Endodermal cell (in vitro differentiated cells): ENCODE measurements at places on chromosomes 13 and 19.

DNA sequence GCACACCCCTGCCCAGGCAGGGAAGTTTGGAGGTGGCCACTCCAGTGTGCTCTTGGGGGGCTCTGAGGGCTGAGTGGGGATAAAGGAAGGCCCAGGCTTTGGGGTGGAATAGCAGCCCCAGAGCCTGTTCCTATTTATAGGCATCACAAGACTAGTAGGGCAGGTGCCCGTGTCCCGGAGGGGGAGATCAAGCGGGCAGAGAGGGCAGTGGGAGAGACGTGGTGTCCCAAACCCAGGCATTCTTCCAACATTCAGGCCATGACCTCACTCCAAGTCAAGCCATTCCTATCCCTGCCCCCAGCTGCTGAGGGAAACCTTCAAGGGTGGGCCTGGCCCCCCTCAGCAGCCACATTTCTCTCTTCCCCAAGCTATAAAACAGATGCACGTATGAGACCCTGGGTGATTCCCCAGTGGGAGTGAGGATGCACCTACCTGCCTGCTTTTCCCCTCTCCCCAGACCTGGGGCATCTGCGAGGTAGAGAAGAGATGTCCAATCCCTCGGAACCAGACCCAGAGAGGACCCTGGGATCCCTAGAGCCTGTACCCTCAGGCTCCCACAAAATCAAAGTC lies 3.9 kb downstream of the WIZ start:
- DNase-seq, result no peak

DNA sequence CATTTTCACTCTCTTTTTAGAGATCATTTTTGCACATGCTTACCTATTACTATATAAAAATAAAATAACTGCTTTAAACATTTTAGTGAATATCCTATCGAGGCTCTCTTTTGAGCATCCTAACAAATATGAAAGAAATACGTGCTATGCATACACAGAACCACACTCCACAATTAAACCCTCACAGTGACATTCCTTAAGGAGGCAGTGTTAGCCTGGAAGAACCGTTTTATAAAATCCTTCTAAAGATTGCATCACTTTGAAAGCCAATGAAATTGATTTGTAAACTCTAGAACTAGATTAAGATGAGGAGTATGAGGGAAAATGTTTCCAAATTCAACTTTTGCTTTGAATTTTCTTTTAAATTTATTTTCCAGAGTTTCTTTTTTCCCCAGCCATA lies 11.1 kb upstream of the ENOX1 start:
- no peak for DNase-seq

GRCh38 chr19:55131421-55131820 lies 14.0 kb upstream of the PPP1R12C start:
- DNase-seq, result no peak

- DNase-seq, result no peak
These were observed 341.3 kb downstream of the SPRY2 start for GRCh38 chr13:79999601-80000000.

GRCh38 chr19:33432446-33433170 lies 59.1 kb downstream of the CEBPG start:
- no peak for DNase-seq

GRCh38 chr13:82370316-82370715 lies 1512.0 kb downstream of the SLITRK1 start:
- no peak for DNase-seq

DNA sequence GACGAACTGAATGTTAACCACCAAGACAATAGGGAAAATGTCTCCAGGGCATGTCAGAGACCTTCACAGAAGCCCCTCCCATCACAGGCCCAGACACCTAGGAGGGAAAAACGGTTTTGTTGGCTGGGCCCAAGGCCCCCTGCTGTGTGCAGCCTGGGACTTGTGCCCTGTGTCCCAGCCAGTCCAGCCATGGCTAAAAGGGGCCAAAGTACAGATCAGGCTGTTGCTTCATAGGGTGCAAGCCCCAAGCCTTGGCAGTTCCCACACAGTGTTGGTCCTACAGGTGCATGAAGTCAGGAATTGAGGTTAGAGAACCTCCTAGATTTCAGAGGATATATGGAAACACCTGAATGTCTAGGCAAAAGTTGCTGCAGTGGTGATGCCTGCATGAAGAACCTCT lies 428.7 kb downstream of the SUCLA2 start:
- no peak for DNase-seq

GRCh38 chr13:114078461-114079451 lies 53.7 kb downstream of the RASA3 start:
- peak; percentile 49 for DNase-seq

GRCh38 chr13:74586847-74587246 lies 452.6 kb upstream of the KLF12 start:
- DNase-seq, result no peak

DNA sequence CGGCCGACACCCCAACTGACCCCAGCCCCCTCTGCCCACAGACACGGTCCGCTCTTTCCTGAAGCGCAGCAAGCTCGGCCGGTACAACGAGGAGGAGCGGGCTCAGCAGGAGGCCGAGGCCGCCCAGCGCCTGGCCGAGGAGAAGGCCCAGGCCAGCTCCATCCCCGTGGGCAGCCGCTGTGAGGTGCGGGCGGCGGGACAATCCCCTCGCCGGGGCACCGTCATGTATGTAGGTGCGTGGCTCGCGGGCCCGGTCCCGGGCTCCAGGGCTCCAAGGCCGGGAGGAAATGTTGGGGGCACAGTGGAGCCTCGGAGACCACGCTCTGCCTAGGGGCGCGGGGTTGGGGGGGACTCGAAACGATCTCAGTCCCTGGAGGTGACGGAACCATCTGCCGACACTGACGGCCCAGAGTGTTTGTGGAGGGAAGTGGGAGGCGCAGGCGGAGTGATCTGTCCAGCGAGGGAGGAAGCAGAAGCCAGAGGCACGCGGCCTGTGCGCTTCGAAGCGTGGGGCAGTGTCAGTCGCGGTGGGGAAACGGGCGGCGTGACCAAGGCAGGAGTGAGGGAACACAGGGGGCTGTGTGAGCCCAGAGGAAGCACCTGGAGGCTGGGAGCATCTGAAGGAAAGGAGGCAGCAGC lies 6.3 kb downstream of the TBCB start:
- DNase-seq, result no peak

DNA sequence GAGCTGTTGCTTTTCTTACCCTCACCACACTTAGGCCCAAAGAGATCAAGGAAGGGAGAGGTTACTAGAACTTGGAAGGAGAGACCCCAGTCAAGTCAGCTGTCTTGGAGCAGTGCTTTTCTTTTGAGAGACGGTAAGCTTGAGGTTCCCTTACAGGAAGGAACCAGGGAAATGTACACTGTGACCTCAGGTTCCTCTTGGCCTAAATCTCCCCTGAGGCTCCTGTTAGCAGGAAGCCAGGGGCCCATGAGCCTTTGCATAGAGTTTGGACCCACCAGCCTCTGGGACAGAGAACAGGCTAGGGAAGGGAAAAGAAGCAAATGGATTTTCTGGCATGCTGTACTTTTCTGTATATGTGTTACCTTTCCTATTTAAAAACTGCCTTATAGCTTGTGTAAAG lies 5.9 kb upstream of the GPR18 start:
- no peak for DNase-seq

DNA sequence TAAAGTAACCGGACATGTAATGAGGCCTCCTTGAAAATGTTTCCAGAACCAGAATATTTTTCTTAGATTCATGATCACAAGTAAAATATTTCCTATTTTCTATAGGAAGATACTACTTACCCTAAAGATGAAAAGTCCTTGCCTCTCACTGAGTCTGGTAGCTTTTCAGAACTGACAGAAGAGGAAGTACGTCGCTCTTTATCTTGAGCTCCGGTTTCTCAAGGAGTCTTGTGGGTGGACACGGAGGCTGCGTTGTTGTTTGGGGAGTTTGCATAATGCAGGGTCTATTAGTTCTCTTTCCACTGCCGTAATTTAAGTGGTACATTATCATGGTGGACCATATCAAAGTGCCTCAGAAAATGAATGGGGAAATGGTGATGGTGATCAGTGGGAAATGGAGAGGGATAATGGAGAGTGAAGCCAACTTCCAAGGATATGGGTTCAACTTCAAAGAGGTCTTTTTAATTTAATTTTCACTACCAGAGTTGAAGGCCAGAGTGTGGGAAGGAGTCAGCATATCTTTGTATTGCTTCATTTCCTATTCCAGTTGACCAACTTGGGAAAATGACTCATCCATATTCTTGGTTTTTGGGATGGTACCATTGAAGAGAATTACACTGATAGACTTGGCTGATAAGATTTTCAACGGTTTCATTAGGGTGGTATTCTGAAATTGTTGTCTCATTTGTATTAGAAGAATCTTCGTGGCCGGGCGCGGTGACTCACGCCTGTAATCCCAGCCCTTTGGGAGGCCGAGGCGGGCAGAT lies 23.4 kb downstream of the MBD3L2B start:
- DNase-seq, result no peak

DNA sequence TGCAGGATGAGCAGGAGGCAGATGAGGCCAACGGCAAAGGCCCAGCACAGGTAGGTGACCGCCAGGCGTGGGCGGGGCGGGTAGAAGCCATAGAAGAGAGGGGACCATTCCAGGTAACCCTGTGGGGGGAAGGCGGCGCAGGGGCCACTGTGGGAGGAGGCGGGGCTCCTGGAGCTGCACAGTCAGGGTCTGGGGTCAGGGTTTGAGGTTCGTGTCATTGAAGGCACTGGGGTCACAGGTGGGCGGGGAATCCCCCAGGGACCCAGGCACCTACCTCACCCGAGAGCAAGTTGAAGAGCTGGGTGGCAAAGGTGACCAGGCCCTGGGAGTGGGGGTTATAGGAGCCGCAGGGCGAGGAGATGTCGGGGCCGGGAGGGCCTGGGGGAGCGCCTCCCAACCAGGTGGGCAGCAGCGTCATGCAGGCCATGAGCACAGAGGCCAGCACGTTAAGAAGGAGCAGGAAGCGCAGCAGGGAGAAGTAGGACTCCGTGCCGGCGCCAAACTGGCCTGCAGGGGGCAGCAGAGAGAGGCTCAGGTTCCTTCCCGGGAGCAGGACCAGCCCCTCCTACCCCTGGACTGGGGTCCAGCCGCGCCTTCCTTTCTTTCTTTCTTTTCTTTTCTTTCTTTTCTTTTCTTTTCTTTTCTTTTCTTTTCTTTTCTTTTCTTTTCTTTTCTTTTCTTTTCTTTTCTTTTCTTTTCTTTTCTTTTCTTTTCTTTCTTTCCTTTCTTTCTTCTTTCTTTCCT lies 4.6 kb downstream of the TMC4 start:
- DNase-seq, result peak; percentile 99

- DNase-seq, result no peak
These were observed 1190.3 kb downstream of the EFNB2 start for GRCh38 chr13:105345131-105345530.

DNA sequence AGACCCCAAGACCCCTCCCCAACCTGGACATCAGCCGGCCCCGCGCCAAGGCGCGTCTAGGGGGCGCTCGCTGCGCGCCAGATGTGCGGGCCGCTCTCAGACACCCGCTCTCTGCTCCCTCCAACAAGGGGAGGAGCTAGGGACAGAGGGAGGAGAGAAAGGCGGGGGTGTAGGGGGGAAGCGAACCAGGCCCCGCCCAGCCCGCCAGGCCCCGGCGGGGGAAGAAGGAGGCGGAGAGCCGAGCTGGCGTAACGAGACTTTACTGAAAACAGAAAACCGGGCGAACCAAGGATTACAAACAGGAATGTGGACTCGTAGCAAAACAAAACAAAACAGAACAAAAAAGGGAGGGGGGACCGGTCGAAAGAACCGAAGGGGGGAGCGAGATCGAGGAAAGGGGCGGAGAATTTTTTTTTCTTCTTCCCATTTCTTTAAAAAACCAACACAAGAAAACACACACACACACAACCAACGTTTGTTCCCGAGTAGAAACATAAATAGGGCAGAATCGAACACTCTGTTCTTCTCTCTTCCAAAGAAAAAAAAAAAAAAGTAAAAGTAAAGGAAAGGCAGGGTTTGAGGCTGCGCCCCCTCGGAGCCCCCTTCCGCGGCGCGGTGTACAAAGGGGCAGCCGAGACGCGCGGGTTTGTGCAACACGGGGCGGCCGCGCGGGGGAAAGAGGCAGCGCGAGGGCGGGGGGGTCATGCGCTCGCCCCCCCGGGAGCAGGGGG lies 1.7 kb downstream of the JUND start:
- DNase-seq, result peak; percentile 97

GRCh38 chr19:2984215-2984528 lies 6.8 kb downstream of the TLE6 start:
- peak; percentile 97 for DNase-seq

- no peak for DNase-seq
These were observed 141.6 kb downstream of the KATNAL1 start for GRCh38 chr13:30165796-30166195.

- no peak for DNase-seq
These were observed 56.0 kb upstream of the ARGLU1 start for GRCh38 chr13:106623799-106624460.

- DNase-seq, result no peak
These were observed 38.4 kb upstream of the PDCD5 start for GRCh38 chr19:32542477-32543108.

- DNase-seq, result no peak
These were observed 268.7 kb downstream of the DCT start for GRCh38 chr13:94210816-94211215.

DNA sequence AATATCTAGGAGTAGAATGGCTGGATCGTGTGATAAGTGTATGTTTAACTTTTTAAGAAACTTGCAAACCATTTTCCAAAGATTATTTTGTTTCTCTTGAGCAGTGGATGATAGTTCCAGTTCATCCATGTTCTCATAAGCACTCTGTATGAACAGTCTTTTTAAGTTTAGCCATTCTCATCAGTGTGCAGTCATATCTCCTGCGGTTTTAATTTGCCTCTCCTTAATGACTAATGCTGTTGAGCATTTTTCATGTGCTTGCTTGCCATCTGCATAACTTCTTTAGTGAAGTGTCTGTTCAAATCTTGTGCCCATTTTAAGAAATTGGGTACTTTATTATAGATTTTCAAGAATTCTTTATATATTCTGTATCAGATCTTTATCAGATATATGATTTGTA lies 58.6 kb downstream of the WASF3 start:
- no peak for DNase-seq

DNA sequence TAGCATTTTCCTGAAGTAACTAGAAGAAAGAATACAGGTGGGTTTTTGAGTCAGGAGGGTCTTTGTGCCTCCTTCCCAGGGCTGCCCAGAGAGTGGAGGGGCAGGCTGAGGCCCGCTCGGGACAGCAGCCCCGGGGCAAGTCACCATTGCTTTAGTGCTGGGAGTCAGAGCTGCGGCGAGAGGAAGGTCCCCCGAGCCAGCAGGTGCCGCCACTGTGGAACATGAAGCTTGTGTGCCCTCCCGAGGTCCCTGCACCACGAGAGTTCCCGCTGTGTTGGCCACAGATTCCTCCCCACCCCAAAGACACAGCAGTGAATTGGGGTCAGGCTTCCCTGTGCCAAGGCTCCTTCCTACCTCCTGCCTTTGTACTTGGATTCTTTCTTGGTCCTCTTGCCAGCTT lies 50.9 kb upstream of the TEX29 start:
- DNase-seq, result peak; percentile 59

DNA sequence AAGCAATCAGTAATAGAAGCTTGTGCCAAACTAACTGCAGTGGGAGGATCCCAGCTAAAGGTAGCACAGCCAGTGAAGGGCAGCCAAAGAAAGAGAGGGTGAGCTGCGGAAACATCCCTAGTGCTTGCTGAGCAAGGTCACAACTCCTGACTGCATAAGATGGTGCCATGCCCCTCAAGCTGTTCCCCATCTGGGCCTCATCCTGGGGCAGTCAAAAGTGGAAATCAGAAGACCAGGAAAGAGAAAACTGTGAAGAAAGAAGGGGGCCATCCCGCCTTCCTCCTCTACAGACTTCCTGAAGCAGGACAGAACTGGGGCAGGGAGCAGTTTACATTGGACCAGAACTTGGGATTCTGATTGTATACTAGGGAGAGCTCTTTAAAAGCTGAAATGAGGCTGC lies 159.2 kb downstream of the TNFSF13B start:
- DNase-seq, result no peak

- DNase-seq, result no peak
These were observed 61.5 kb downstream of the ZIC5 start for GRCh38 chr13:99909836-99910619.

GRCh38 chr19:10379880-10380312 lies 476 bp downstream of the TYK2 start:
- no peak for DNase-seq
